ENCODE measurements at places on chromosomes 11 and 22.

GRCh38 chr11:28323621-28324020, 215.4 kb downstream of the METTL15 start:
- no peak for DNase-seq

- no peak for DNase-seq
These were observed 2.8 kb upstream of the KCNJ5 start for GRCh38 chr11:128888034-128888985.

- DNase-seq, result no peak
These were observed 720 bp upstream of the FAR1 start for GRCh38 chr11:13667795-13668101.

DNA sequence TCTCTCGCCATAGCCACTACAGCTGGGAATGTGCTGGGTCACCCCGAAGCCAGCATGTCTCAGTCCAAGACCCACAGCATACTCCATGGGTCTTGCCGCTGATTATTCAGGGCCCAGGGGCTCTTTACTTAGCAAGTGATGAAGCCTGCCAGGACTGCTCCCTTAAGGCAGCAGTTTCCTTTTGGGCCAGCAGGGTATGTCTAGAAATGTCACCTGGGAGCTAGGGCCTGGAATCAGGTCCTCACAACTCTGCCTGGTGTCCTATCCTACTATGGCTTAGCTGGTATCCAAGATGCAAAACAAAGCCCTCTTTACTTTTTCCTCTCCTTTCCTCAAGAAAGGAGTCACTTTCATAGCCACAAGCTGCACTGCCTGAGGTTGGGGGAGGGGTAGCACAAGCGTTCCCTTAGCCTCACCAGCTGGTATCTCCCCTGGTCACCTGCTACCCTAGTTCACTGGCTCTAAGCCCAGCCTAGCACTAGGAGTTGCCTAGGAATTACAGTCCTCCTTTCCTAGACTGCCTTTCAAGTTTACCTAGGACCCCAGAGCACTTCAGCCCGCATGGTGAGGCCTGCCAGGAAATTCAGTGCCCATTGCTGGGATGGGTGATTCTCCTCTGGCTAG, 22.6 kb upstream of the NCR3LG1 start:
- no peak for DNase-seq

- DNase-seq, result no peak
These were observed 2.8 kb upstream of the BARX2 start for GRCh38 chr11:129372609-129373488.

GRCh38 chr22:19976671-19977070, 35.1 kb upstream of the TXNRD2 start:
- no peak for DNase-seq

DNA sequence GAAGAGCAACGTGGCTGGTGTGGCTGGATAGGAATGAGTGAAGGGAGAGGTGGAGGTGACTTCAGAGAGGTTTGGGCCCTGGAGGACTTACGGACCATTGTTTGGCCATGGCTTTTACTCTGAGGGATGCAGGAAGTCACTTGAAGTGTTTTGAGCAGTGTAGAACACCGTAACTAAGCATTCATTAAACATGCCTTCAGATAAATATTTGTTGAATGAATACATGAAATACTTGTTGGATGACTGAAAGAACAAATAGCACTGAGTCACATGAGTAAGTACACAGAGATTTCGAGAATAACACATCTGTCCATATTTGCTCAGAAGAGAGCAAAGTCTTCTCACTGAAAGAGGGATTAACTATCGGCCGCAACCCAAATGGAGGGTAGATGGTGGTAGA, 182.7 kb upstream of the SNX19 start:
- DNase-seq, result no peak

DNA sequence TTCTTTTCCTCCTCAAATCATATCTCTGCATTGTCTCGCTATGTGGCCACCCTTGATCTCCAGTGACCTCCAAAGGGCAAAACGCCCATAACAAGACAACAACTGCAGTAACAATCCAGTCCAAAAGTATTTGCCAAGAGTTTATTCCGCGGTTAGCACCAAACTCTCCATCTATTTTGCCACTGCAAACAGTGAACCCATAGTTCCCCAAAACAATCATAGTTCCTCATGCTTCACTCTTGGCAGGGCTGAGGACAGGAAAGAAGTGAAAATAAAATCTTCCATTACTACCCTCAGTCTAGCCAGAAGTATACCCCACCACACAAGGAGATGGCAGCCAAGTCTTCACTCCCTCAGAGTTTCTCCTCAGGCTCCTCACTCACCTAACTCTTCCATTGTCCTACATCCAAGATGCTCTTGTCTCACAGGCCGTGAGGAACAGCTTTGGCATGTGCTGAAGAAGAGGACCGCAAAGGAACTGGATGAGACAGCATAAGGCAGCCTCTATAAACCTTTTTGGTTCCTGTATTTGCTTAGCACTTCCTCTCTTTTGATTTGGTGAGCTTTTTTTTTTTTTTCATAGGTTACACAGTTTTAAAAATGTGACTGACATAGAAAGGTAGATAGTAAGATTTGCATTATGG, at the start of gene LPXN:
TSS of gene LPXN (minus strand) at position 480 of the 644 bp plus-strand sequence. CDS start at position 396, 84 bp downstream.
- no peak for DNase-seq

DNA sequence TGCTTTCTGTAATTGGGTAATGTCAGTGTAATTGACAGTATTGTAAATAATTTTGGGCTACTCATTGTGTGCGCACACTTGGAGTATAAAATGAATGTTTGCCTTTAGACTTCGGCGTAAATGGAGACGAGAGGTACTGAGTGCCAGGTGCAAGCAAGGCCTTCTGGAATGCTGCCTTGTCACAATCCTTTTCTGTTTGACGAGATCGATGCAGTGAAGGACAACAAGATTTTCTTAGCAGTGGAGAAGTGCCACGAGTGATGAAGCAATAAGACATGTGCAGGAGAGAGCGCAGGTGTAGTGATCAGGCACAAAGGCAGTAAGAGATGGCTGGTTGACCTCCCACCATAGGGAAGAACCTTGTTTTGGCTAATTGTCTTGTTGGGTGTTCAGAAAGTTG, 67.5 kb downstream of the DDX10 start:
- DNase-seq, result no peak

DNA sequence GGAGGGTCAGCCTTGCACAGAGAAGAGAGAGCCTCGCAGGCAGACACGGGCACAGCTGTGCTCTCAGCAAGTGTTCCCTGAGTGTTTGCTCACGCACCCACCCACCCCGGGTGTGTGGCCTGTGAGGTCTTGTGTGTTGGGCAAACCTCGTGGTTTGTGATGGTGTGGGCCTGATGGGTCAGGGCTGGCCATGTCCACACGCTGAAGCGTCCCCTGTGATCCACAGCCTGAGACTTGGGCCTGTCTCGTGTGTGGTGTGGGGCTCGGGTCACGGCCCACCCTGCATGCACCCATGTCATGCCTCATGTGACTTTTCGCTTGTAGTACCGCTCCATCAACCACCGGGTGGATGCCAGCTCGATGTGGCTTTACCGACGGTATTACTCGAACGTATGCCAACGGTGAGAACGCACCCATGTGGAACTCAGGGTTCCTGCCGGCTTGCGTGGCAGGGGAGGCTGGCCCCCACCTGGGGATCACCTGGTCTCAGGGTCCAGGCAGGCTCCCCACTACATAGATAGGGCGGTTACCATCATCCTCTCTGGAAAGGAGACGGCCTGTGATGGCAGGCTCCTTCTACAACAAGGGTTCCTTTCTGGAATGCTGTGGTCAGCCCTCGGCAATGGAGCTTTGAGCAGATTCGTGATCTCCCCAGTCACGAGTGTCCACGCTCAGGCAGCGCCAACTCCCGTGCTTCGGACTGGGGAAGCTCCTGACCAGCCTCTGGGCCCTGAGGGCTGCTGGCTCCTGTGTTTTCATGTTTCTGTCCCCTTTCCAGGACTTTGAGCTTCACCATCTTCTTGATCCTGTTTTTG, 5.9 kb downstream of the TPCN2 start:
- DNase-seq, result no peak

DNA sequence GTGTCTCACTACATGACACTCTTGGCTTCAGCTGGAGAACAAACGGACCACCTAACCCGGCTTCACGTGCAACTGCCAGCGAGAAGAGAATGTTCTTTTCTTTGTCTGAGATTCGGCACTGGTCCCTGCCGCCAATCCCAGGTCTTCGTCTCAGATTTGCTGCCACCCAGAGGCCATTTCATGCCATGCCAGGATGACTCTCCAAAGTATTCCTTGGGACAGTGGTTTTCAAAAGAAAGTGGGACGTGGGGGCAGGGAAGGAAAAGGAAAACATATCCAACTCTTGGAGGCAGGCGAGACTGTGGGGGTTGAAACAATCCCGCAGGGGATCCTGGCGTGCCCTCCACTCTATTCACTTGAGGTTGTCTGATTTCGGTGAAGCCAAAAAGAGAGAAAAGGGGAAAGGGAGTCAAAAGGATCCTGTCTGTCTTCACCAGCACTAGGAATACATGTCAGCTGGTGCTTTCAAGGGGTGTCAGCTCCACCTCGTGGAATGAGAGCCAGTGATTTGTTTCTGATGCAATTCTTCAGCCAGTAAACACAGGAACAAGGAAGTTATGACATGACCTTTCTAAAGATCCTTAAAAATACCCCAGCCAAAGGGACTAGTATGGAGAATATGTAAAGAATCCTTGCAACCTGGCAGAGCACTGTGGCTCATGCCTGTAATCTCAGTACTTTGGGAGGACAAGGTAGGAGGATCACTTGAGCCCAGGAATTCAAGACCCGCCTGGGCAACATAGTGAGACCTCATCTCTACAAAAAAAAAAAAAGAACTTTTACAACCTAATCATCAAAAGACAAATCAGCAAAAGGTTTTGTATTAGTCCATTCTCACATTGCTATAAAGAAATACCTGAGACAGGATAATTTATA, 41.0 kb upstream of the APLNR start:
- DNase-seq, result peak; percentile 86

GRCh38 chr22:49269928-49270327, 557.7 kb downstream of the BRD1 start:
- no peak for DNase-seq

GRCh38 chr22:19984851-19985811, 31.5 kb downstream of the ARVCF start:
- DNase-seq, result no peak

- DNase-seq, result no peak
These were observed 22.0 kb downstream of the CELSR1 start for GRCh38 chr22:46515208-46516111.

DNA sequence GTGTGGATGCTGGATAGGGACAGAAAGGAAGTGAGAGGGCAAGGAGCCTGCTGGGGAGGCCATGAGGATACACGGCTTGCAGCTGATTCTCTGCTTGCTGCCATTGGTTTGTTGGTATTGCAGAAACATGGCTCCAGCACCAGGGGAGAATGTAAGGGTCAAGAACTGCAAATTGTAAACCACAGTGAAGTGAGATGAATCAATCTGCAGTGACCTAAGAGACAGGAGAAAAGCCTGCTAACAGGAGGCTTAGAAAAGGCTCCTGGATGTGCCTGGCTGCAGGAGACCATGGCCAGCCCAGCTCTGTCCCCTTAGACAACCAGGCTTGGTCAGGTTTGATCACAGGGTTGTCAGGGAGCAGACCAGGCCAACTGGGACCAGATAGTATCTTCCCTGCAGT, 233.7 kb upstream of the CADM1 start:
- no peak for DNase-seq

GRCh38 chr22:50548921-50549790, 3.5 kb downstream of the KLHDC7B start:
- no peak for DNase-seq

Measured in A673 (cell line).